Esophagus squamous epithelium (tissue), 5 donors: ENCODE measurements at places on chromosomes 16 and 17.

GRCh38 chr16:23333034-23333579 lies 31.0 kb downstream of the SCNN1B start:
- no peak for DNase-seq

DNA sequence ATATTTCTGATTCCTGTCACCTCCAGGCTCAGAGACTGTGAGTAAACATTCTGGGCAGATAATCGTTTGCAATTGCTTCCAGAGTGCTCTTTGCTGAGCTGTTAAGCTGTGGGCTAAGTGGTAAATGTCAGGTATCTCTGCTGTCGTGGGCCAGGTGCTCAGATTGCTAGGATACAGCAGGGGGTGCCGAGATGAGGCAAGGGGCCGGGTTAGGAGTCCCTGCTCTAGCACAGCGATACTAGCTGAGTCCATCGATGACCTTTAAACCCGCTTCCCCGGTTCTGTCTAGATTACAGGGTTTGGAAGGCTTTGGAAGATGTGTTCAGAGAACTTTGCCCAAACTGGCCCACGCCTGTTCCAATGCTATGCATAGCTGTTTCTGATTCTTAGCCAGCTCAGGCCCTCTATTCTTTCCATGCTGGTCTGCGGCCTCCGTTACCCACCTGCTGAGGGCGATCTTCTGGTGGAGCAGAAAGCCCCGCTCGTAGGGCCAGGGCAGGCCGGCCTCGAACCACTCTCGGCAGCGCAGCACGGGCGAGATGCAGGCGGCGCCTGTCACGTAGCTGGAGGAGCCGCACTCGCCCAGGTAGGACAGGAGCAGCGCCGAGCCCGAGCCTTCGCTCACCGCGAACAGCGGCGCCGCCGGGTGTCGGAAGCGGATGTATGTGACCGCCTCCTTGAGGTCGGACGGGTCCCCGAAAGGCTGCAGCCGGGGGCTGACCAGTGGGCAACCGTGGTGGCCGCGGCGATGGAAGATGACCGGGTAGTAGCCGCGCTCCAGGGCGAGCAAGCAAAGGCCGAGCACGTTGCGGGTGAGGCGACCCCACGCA lies 979 bp downstream of the ABHD15 start:
- DNase-seq, result no peak

DNA sequence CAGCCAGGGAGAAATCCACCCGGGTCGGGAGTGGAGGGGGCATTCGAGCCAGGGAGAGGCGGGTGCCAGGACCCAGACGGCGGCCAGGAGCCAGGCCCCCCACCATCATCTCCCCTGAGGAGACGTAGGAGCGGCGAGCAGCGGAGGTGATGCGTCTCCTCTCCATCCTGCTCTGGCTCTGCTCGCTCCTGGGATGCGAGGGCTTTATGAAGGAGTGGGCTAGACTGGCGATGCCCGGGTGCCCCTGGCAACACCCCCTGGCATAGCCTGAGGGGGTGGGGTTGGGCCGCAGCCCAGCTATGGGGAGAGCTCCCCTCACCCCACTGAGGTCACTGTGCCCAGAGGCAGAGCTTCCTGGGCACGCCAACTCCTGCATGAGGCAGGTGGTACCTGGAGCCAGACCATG lies at the start of gene GFAP:
Gene GFAP (minus strand): TSS at position 180 of the 406 bp plus-strand sequence. CDS start 14 bp downstream, at position 166.
- DNase-seq, result no peak

DNA sequence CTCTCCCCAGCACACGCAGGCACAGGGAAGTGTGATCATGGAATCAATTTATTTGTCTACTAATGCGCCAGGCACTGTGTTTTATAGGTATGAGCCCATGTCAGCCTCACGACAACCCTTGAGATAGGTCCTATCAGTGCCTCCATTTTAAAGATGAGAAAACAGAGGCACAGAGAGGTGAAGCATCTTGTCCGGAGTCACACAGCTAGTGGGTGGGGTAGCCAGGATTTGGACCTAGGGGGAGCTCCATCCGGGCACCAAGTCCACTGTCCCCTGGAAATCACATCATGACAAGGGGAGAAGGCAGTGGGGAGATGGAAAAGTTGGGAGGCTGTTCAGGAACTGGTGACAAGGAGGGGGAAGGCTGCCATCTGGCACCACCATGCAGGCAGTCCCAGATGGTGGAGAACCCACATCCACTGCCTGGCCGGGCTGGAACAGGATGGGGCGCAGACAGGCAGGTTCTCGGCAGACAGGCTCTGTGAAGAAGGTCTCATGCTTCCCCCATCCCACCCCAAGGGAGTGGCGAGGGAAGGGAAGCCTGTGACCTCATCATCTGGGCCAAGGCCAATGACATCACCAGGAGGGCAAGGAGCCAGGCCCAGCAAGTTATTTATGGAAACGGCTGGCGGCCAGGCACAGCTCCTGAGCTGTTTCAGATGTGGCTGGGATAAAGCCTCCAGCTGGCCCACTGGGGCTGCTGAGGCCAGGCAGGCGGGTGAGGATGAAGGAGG lies 126.0 kb upstream of the SDK2 start:
- no peak for DNase-seq

DNA sequence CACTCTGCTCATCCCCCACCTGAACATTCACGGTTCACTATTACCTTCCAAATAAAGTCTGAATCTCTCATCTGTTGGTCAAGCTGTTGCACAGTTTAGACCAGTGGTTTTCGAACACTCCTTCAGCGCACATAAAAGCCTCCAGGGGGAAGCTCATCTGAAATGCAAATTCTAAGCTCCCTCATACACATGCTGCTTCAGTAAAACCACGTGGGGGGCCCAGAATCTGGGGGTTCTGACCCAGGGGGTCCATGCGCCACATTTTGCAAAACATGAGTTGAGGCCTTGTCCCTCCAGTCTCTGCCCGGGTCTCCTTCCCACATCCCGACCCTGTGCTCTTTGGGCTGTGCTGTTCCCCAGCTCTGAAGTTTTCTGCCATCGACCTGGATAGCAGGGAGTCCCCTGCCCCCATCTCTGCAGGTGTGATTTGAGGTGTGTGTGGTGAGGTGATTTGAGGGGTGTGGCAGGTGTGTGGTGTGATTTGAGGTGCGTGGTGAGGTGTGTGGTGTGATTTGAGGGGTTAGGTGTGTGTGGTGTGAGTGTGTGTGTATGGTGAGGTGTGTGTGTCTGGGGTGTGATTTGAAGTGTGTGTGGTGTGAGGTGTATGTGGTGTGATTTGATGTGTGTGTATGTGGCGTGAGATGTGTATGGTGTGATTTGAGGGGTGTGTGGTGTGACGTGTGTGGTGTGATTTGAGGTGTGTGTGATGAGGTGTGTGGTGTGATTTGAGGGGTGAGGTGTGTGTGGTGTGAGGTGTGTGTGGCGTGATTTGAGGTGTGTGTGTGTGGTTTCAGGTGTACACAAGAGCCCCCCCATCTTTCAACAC lies 4.8 kb upstream of the RAB37 start:
- no peak for DNase-seq

GRCh38 chr16:52437277-52437670 lies 109.7 kb downstream of the TOX3 start:
- no peak for DNase-seq

DNA sequence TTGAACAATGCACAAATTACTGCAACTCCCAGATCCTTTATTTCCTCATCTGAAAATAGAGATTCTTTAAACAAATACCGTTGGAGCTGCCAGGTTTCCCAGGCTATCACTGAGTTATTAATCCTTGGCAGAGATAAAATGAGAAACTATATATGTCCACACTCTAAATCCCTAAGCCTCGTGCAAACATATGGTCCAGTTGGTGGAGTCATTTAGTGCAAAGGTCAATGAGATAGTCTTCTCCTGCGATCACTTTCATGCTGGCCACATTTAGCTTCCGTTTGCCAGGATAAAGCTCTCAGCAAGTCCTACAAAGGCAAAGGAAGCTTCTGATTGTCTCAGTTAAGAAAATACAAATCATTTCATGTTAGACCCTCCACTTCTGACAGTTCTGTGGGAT lies 11.0 kb downstream of the GRIN2A start:
- DNase-seq, result no peak

DNA sequence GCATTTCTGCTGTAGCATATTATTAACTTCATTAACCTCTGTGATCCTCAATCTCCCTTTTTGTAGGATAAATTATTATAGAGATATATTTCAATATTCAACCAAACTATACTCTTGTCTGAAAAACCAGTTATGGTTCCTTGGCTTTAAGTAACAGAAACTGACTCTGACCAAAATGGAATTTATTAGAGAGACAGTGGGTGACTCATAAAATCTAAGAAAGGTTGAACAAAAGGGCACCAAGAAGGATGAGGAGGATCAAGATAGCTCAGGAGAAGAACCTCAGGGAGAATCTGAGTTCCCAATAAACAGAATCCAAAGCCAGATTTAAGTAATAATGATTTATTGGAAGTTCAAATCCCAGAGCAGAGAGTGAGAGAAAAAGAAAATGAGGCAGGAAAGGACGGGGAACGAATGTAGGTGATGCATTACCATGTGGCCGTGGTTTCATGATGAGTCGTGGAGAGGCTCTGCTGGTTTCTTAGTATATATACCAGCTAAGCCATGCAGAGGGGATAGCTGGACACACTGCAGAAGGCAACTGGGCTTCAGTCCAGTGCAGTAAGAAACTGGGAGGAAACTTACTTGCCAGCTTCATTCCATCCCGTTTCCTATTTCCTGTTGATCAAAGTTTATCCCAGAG lies 151.5 kb upstream of the GOT2 start:
- DNase-seq, result no peak

DNA sequence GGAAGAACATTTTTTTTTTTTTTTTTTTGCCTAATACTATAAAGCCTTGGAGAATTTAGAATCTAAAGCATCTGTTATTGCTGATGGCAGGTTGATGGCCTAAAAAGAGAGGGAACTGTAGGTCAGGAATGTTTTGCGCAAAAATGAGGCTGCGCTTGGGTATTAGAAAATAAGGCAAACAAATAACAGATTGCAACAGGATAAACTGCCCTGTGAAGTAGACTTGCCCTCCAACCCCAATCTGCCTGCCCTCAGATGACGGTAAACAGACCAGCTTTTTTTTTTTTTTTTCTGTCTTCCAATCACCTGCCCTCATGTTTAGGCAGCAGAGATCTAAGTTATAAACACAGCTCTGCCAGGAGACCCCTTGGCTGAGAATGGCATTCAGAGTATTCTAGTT lies 3.8 kb upstream of the DHX8 start:
- DNase-seq, result no peak

DNA sequence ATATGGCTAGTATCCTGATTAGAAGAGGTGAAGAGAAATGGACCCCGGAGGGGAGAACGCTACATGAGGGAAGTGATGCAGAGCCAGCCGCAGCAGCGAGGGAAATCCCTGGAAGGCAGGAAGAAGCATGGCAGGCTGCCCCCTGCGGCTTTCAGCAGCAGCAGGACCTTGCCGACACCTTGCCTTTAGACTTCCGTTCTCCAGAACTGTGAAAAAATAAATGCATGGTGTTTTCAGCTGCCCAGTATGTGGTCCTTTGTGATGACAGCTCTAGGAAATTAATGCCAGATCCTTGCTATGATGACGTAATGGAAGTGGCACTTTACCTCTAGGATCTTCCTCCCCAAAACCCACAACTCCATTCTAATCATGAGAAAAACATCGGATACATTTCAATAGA lies 9.7 kb upstream of the ZFP1 start:
- no peak for DNase-seq

DNA sequence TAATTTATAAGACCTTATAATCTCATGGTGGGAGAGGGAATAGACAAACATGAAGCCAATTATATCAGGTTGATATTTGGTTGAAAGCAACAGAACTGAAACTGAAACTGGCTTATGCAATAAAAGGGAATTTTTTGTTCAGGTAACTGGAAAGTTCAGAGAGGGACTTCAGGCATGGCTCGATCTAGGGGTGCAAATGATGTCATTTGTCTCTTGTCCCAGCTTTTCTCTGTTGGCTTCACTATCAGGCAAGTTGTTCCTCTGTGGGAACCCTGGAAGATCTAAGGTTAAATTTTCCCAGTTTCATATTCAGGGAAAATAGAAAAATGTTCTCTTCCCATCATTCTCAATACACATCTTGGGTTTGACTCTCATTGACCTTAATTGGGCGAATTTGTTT lies 59.8 kb downstream of the OTOA start:
- DNase-seq, result no peak
